ENCODE measurements at places on chromosomes 2 and 18.

GRCh38 chr2:8021921-8022320 lies 659.9 kb upstream of the ID2 start:
- DNase-seq = no peak

- DNase-seq = no peak
Measured at GRCh38 chr2:98854682-98855081, 81.3 kb downstream of the CRACDL start.

DNA sequence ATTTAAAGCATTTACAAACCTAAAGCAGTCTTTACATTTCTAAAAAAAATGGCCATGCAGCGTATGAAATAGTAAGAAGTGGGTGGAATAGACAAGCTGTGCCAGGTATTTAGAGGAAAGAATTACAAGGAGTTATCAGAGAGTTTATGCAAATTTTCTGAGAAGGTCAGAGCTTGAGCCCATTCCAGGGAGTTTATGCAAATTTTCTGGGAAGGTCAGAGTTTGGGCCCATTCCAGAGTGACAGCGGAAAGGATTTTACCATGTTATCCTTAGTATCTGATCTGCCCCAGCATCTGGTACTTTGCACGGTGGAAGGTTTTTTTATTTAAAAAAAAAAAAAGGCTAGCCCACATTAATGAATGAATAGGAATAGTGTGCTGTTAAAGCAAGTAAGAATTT lies 1.4 kb upstream of the DOK6 start:
- DNase-seq = no peak

DNA sequence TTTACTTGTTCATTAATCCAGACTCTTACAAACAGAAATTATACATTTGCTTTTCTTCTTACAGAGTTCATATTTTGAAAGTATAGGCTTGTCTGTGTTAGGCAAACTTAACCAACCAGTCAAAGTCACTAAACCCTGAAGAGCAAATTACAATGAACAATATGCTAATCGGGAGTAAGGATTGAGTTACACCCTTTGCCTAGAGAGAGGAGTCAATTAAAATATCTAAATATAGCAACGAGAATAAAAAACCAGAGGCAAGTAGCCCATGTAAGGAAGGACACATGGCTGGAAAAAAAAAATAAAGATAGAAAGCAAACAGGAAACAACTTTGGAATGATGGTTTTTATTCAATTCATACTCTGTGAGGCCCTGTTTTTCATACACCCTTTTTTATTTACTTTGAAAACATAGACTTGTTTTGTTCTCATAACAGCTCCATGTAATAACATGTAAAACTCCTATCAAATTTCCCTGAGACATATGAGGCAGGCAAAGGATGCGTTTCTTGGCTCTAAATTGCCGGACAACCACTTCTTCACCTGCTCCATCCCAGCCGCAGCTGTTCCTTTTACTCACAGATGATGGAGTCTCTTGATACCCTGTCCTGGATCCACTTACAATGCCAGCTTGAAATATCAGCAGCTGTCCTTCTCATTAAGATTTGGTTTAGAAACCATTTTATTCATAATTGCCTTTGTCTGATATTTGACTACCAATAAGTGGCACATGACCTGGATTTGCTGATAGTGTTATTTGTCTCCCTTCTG lies 767.7 kb upstream of the GCFC2 start:
- no peak for DNase-seq

GRCh38 chr2:25335971-25336370 lies 5.8 kb downstream of the DNMT3A start:
- no peak for DNase-seq

DNA sequence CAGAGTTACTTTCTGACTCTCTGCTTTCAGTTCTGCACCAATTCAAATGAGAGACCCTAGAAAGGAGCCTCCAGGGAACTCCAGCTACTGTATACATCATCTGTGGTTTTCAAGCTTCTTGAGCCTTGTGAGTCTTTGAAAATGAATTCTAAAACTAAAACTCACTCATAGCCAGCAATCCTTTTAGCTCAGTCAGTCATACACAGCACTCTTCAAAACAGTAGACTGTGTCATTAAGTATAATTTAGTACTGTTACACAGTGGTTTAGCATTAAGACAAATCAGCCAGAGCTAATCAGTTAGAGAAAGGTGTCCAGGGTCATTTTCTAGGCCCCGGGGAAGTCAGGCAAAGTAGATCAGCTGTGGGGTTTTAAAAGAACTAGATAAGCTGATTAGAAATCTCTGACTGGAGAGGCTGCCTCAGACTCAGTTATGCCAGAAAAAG lies 322.1 kb upstream of the THUMPD2 start:
- no peak for DNase-seq

DNA sequence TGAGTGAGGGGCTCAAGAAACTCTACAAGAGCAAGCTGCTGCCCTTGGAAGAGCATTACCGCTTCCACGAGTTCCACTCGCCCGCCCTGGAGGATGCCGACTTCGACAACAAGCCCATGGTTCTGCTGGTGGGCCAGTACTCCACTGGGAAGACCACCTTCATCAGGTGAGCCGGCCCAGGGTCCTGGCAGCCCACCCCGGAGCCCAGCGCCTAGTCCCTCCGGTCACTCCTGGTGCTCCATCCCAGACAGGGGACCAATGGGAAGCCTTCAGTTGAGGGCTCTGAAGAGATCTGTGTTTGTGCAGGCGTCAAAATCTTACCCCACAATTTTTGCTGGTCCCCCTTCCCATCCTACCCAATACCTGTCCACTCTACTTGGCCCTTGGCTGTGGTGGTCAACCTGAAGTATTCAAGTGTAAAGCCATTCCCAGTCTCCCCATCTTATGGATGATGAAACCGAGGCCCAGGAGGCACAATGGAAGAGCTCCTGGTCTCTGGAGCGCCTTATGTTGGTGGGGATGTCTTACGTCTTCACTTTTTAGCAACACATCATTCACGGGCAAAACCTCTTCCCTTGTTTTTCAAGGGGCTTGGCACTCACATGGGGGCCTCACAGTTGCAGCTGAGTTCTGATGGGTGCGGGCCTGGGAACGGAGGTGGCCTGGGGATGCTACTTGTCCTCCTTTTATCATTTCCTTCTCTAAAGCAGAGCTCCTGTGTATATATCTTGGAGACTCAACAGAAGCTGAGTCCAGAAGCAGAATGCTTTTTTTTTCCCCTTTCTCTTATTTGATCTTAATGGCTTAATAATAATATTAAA lies 941 bp downstream of the EHD3 start:
- DNase-seq = no peak

- DNase-seq = no peak
Measured at GRCh38 chr2:106193690-106193976, 468 bp downstream of the UXS1 start.

DNA sequence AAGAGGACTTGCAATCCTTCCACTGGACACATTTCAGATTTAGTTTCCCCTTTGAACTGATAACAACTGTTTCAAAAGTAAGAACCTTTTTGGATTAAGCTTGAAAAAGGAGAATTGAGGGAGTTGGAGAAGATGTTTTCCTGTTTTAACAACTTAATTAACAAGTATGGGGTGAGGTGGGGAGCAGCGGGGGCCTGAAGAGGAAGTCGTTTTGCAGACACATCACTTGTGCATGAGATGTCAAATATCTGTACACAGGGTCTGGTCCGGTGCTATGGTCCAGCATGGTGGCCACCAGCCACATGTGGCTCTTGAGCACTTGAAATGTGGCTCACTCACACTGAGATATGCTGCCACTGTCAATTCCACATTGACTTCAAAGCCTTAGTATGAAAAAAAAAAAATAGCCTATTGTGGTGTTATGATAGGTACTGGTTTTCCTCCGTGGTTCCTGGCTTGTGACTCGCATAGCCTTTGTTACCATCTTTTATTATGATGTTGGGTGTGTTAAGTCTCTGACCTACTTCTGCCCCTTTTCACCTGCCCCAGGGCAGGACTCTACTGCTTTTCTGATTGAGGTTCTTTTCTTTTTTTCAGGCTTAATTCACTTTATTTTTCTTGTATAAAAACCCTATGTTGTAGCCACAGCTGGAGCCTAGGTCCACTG lies 205.5 kb downstream of the BCL2 start:
- no peak for DNase-seq

DNA sequence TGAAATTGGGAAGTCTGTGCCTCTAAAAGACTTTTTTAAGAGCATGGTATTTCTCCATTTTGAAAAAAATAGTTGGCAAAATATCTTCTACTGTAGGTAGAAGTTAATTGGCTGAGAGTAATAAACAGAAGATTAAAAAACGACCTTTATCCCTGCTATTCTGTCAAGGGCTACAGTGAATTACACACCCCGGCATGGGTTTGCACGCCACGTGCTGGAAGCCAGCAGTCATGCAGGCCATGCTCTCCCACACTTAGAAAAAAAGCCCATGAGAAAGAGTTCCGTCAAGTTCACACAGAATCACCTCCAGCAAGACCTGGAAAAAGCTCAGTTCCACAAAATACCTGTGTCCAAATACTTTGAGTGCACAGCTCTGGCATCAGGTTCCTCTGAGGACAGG lies 26.8 kb downstream of the FAM110C start:
- DNase-seq = no peak

DNA sequence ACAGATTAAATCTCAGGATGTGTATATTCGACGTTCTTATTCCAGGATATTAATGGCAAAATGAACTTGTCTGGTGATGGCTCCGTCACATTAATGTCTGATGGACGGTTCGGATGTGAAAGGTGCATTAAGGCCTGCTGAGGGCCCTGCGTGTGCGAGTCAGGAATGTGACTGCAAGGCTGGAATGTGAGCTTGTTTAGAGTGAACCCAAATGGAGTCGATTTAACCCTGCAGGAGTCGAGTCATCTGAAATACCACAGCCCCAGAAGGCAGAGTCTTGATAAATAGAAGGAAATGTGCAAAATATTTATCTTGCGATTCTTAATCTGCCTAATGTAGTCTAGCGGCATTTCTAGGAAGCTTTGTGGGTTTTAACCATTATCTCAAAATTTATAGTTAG lies 44.3 kb downstream of the RDH14 start:
- DNase-seq = no peak

DNA sequence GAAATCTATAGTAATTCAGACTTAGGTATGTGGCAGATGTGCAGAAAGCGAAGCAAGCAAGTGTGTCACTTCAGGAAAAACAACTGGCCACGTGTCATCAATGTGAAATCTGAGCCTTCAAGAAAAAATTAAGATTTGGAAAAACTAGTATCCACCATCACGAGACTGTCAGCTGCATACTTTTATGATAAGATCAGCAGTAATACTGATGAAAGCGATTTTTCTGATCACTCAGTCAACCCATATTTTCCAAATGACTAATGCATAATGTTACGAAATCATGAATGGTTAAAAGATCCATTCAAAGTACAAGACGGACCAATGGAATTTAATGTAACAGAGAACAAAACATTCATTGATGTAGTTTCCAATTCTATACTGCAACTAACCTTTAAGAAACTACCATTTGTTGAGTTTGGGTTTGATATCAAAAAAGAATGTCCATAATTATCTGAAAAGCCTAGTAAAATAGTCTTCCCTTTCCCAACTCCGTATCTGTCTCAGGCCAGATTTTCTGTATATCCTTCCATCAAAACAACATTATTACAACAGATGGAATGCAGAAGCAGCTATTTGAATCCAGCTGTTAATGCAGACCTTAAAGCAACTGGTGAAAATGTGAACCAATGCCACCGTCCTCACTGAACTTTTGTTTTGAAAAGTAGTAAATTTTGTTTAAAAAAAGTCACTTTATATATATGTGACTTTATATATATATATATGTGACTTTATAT lies 17.0 kb upstream of the BCL2 start:
- no peak for DNase-seq

DNA sequence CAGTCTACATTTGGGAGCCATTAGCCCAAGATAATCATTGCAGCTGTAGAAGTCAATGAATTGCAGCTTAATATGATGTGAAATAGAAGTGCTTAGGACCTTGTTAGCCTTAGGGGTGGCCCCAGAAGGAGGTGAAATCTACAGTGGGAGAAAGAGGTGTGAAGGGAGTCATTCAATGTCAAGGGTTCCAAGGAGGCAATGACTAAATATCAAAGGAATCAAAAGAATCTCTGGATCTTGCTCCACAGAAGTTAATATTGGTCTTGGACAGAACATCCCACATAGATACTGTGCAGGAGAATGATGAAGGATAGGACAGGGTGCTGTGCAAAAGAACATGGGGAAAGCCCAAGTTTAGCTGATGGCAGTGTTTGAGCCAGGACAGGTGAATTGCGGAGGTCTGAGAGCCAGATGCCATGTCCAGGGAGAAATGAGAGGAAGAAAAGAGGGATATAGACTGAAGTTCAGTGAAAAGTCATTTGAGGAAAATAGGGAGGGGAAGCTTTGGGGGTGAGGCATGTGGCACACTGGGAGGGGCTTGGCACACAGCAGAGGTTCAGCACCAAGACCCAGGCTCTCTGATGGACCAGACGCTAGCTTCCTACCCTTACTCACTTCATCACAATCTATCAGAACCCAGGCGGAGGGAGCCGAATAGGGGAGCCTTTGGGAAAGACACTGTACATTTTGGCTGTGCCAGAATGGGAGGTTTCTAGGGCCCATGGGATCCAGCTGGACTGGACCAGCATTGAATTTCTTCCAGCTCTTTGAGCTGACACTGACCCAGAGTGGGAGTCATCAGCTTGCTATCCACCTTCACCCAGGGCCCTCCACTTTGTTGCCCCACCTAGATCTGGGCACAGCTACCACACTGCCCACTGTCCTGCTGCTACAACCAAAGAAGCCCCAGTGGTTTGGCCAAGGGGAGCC lies 2.2 kb downstream of the IL1F10 start:
- DNase-seq = no peak

DNA sequence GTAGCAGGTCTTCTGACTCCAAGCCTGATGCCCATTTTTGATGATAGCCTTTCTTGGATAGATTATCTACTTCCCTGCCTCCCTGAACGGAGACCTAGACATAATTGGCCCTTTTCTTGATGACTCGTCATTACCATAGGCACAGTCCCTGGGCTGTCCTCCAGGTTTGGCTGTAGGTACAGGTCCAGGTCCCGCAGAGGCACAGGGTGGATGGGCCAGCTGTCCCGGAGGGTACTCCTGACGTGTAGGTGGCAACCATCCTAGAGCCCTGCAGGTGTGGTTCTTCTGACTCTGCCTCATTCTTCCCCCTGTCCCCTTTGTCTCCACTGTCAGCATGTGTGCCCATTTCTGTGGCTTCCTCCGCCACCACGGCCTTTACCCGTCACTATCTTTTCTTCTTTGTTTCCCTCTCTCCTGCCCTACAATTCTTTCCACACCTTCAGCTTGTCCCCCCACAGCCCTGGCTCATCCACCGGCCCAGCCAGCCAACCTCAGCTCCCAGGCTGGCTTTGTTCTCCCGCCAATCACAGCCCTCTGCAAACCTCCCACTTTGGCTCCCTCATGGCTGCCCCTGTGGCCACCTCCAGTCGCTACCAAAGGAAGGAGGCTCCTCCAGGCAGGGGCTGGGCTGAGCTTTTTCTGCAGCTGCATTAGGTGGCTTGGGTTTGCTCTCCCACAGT lies 102.8 kb downstream of the SMAD7 start:
- DNase-seq = no peak
